Urinary bladder (tissue), 4 donors: ENCODE measurements at places on chromosomes 7 and 10. TPM values are rescaled to one million over a fixed set of nuclear protein-coding genes. Genes with fewer than 3 reads are reported as not detected.

PILRA gene
- total RNA-seq, result 2.2 TPM

GHRHR gene
- total RNA-seq, result not detected

SLC18A3 gene
- 0.11 TPM for total RNA-seq

GLUD1 gene
- total RNA-seq, result 186 TPM

ACTL6B gene
- 0.69 TPM for total RNA-seq

C1GALT1 gene
- total RNA-seq, result 27.1 TPM

COBL gene
- 3.3 TPM for total RNA-seq

FGFBP3 gene
- 1.5 TPM for total RNA-seq

PNLIPRP3 gene
- total RNA-seq, result not detected

ZNF37A gene
- 40.1 TPM for total RNA-seq

USP54 gene
- total RNA-seq, result 26.4 TPM

ACBD7 gene
- total RNA-seq, result 5.2 TPM

LIPN gene
- total RNA-seq, result not detected

CAV2 gene
- total RNA-seq, result 139 TPM

UCN3 gene
- total RNA-seq, result not detected

ACTR1A gene
- total RNA-seq, result 64.7 TPM

LRMDA gene
- total RNA-seq, result 17.7 TPM
